NCI-H460 (cell line): ENCODE measurements at places on chromosomes 16 and 17.

GRCh38 chr16:5621826-5622225 is 524.2 kb upstream of the EEF2KMT start:
- no peak for DNase-seq

- DNase-seq: no peak
Measured at GRCh38 chr17:69695646-69696045, 281.1 kb downstream of the MAP2K6 start.

DNA sequence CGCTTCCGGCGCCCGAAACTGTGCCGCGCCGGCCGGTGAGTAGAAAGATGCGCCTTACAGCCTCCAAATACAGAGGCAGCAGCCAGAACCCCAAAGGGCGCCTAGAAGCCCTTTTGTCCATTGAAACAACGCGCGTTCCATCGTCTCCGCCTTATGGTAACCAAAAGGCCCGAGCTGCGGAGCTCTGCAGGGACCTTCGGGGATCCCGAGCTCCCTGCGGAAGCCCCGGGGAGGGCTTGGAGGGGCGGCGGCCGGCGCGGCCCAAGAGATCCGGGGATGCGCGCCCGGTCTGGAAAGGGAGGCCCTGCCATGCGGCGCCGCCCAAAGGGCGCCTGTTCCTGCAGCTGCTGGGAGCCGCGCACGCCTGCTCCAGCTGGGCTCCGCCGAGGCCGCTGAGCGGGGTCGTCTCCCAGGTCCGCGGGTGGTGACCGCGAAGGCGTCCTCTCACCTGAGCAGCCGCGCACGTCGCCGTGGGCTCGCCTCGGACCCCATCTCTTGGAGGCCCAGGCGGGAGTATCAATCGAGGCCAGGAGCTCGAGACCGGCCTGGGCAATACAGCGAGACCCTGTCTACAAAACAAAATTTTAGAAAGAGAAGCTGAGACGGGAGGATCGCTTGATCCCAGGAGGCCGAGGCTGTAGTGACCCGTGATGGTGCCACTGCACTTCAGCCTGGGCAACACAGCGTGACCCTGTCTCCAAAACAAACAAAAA is 742 bp upstream of the FBXO31 start:
- DNase-seq: no peak

- DNase-seq: no peak
Measured at GRCh38 chr16:76801357-76801756, 389.6 kb upstream of the MON1B start.

DNA sequence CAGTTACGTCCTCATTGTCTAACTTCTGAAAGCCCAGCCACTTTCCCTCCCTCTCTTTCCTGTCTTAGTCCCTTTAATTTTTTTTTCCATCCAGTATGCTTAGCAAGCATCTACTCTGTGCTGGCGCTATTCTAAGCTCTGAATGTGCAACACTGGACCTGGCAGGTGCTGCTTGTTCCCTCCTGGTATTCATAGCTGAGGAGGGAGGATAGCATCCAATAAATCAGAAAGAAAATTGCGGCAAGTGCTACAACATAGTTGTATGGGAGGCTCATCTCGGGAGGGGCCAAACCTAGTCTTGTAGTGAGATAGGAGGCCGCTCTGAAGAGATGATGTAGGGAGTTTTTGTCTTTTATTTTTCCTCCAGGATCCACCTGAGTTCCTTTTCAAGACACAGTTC is 457.3 kb upstream of the HSBP1 start:
- DNase-seq: no peak

GRCh38 chr17:36602924-36603384 is 1.6 kb downstream of the MRM1 start:
- peak; percentile 70 for DNase-seq
